ENCODE measurements at places on chromosomes 5 and 9. TPM values are rescaled to one million over a fixed set of nuclear protein-coding genes. Genes with fewer than 3 reads are reported as not detected.

- H3K4me3 ChIP-seq, result no peak overlapping the region
- no peaks in the 10 kb centered on the region for H3K4me1 ChIP-seq
- H3K27ac ChIP-seq, result no peak overlapping the region
- no peaks in the 10 kb centered on the region for H3K36me3 ChIP-seq
Observed at GRCh38 chr9:116998305-116998704, 311.2 kb downstream of the TRIM32 start.

DNA sequence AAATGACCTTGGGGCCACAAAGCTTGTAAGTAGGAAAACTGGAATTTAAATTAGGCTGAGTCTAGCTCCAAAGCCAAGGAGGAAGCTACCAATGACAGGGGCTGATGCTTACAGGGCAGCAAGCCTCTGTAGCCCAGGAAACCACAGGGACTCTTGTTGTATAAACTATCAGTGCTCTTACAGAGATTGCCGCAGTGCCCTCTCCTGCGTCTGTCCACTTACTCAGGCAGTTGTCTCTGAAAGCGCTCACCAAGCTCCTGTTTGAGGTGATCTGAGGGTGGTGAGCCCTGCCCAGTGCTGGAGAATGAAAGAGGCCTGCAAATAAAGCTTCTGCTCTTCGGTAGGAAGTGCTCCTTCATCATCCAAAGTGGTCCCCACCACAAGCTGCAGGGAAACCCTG, 498.8 kb downstream of the ARHGEF28 start:
- H3K36me3 ChIP-seq, result no peaks in the 10 kb centered on the region
- no peak for DNase-seq
- H3K27ac ChIP-seq, result no peak overlapping the region

- H3K36me3 ChIP-seq, result peaks cover 14% of the 10 kb centered on the region
- H3K4me3 ChIP-seq, result no peak overlapping the region
- no peaks in the 10 kb centered on the region for H3K4me1 ChIP-seq
- H3K27ac ChIP-seq, result no peak overlapping the region
- DNase-seq, result no peak
Observed at GRCh38 chr5:22542340-22542739, 310.8 kb downstream of the CDH12 start.

DNA sequence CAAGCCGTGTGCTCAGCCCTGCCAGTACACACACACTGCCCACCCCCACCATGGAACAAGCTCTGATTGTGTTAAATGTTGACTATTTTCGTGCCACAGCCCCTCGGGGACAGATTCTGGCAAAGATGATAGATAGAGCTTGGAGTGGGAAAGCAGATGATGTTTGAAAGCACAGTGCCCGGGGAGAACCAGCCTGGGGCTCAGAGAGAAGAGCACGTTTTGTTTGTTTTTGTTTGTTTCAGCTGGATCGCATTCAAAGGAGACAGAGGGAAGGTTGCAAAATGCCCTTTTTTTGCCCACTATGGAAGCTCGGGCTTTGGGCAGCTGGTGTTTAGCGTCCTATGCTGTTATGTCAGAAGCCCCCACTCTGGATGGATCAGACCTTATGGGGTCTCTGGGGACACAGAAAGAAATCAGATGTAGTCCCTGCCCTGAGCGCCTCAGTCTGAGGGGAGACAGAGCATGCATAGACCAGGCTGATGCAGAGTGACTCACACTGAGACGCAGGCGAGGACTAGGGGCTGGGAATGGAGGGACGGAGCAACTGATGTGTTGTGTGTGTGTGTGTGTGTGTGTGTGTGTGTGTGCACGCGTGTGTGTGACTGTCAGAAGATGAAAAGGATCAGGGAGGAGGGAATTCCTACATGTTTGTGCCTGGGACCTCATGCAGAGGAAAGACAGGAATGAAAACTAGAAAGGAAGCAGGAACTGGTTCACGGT, 229.7 kb downstream of the MELK start:
- H3K27ac ChIP-seq, result no peak overlapping the region
- no peaks in the 10 kb centered on the region for H3K27me3 ChIP-seq
- no peaks in the 10 kb centered on the region for H3K36me3 ChIP-seq
- no peak for DNase-seq

- DNase-seq, result peak; percentile 12
- no peak overlapping the region for H3K4me3 ChIP-seq
- peaks cover 50% of the 10 kb centered on the region for H3K36me3 ChIP-seq
- H3K27ac ChIP-seq, result no peak overlapping the region
Observed at GRCh38 chr5:167982-168660, 23.2 kb upstream of the LRRC14B start.

DNA sequence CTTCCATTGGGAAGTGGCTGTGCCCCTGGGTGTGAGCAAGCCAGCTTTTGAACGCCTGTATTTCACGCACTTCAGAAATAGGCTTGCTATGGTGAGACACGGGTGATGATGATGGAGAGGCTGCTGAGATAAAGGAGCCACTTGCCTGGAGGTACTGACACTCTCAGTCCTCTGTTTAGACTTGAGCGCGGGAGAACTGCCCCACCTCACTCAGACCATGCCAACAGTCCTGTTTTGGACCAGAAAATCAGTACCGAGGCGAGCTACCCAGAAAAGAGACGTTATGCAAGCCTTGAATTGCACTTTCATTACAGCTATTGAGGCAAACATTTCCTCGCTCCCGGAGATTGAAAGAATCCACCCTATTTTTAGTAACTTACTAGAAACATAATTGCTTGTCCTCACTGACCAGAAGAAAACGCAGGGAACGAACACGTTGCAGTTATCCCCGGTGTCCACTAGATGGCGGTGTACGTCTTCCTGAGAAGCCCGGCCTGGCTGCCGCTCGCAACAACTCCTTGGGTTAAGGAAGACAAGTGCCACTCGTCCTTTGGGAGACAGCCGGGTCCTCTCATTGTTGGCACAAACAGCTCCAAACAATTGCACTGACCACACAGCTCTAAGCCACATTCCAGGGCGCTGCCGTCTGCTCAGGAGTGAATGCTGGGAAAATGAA, 142.4 kb downstream of the PSAT1 start:
- DNase-seq, result peak; percentile 89
- peaks cover 15% of the 10 kb centered on the region for H3K36me3 ChIP-seq
- H3K27me3 ChIP-seq, result no peaks in the 10 kb centered on the region
- peak overlapping the region; percentile 64 for H3K4me3 ChIP-seq
- H3K4me1 ChIP-seq, result peaks cover 2% of the 10 kb centered on the region

- no peaks in the 10 kb centered on the region for H3K4me1 ChIP-seq
Observed at GRCh38 chr9:108854094-108854493, 1.7 kb downstream of the ACTL7B start.

DNA sequence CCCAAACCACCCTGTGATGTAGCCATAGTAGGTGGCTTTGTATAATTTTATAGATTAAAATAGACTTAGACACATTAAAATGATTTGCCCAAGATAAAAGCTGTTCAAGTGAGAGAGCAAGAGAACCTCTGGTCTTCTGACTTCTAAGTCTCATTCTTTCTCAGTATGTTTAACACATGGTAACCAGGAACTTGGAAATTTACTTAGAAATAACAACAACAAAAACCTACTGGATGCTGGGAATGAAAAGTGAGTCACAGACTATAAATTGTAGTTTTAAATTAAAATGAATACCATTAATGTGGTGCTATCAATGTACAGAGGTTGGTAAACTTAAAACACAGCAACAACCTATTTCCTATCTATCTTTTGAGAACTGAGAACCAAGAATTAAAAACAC, 30.4 kb downstream of the HMGCR start:
- no peaks in the 10 kb centered on the region for H3K27me3 ChIP-seq
- H3K4me1 ChIP-seq, result no peaks in the 10 kb centered on the region

DNA sequence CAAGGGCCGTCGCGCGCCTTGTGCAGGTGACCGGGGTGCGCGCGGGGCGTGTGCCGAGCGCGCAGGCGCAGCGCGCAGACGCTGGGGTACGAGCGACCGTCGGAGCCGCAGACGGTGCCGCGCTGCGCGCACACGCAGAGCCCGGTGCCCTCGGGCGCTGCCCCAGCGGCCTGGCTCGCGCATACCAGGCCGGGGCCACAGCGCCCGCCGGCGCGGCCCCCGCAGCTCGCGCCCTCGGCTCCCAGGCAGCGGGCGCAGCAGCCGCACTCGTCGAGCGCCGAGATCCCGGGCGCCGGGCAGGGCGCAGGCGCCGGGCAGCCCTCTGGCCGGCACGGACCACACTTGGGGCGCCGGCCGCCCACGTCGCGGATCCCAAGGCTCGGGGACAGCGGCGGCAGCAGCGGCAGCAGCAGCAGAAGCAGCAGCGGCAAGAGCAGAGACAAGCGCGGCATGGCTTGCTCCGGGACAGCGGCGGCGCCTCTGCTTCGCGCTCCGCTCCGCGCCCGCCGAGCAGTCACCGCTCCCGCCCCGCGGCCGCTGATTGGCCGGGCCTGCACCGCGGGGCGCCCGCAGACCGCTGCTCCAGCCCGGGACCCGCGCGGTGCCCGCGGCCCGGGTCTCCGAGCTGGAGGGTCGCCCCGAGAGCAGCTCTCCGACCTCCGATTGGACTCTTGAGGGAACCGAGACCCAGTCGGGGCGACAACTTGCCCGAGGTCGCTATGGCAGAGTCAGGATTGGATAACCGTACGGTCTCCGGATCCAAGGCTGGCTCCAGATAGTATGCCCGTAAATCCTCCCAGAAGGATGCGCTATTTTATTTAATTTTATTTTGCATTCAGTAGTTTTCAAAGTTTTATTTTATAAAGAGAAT, at the start of gene IGFBPL1:
IGFBPL1 (minus strand) TSS at position 482 of the 871 bp plus-strand sequence; CDS start at position 452, 30 bp downstream.
- DNase-seq, result peak; percentile 61
- H3K27me3 ChIP-seq, result peaks cover 18% of the 10 kb centered on the region
- peak within 1 kb of the TSS; percentile 59 for H3K4me3 ChIP-seq
- H3K4me1 ChIP-seq, result no peaks in the 10 kb centered on the region
- H3K36me3 ChIP-seq, result no peaks in the 10 kb centered on the region
- no peak within 1 kb of the TSS for H3K27ac ChIP-seq

DNA sequence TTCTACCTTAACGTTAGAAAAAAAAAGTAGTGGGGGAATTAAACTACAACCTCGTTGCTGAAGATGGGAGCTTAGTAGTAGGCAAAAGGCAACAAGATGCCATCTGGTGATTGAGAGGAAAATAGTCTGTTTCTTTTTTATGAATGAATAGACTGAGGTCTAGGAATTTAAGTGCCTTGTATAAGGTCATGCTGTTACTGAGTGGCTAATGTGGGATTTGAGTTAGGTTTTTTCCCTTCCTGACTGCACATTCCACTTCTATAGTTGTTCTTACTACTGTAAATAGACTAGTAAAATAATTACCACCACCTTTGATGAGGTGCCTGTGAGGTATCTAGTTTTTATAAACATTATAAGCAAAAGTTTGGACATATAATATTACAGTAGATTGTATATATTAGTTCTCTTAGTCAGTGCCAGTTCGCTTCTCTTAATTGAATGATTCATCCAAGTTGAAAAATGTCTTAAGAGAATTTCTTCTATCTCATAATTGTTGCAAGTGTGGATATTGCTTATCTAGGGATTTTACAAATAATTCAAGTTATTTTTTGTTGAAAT, 19.1 kb downstream of the FSD1L start:
- peaks cover 39% of the 10 kb centered on the region for H3K36me3 ChIP-seq
- no peak overlapping the region for H3K4me3 ChIP-seq
- no peaks in the 10 kb centered on the region for H3K4me1 ChIP-seq
- DNase-seq, result no peak
- H3K27ac ChIP-seq, result no peak overlapping the region
- H3K27me3 ChIP-seq, result no peaks in the 10 kb centered on the region

Gene ADRA1B
- total RNA-seq, result not detected

Gene IFNA21
- not detected for total RNA-seq

Gene SLC46A2
- not detected for total RNA-seq

Gene PCDHB3
- total RNA-seq, result 2.3 TPM
